ENCODE measurements at places on chromosomes 2 and 18.

DNA sequence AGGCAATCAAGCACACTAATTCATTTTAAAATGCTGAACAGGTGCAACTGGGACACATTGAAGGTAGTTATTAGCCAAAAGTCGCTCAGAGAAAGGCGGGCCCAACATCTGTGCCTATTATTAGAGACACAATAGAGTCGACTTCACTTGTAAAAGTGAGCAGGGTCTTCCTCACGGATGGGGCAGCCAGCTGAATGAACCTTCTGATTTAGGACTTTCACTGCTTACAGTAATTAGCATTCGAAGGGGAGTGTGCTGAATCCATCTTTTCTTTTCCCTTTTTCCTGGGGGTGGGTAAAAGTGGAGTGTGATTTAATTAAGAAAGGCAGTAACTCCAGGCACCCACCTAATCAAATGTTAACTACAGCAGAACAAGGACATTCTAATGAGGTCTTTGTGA is 677.7 kb downstream of the DCDC2C start:
- DNase-seq: no peak

GRCh38 chr2:151106805-151107506 is 154.7 kb downstream of the RBM43 start:
- DNase-seq: no peak

DNA sequence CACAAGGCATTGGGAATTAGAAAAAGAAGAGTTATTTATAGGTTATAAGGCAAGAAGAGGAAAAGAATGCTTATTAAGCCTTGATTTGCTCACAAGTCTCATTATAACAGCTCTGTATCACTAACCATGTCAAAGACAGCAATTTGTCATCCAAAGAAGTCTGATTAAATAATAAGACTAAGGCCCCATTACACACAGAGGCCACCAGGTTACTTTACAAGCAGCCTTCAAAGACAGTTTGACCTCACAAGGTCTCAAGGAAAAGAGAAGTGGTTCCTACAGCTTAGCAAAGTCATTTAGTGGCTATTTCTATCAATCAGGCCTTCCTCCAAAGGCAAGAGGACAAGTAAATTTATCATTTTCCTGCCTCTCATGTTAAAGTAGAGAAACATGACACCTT is 188.5 kb downstream of the MBD2 start:
- no peak for DNase-seq

- no peak for DNase-seq
Measured at GRCh38 chr2:206230060-206230762, 44.3 kb upstream of the ZDBF2 start.

DNA sequence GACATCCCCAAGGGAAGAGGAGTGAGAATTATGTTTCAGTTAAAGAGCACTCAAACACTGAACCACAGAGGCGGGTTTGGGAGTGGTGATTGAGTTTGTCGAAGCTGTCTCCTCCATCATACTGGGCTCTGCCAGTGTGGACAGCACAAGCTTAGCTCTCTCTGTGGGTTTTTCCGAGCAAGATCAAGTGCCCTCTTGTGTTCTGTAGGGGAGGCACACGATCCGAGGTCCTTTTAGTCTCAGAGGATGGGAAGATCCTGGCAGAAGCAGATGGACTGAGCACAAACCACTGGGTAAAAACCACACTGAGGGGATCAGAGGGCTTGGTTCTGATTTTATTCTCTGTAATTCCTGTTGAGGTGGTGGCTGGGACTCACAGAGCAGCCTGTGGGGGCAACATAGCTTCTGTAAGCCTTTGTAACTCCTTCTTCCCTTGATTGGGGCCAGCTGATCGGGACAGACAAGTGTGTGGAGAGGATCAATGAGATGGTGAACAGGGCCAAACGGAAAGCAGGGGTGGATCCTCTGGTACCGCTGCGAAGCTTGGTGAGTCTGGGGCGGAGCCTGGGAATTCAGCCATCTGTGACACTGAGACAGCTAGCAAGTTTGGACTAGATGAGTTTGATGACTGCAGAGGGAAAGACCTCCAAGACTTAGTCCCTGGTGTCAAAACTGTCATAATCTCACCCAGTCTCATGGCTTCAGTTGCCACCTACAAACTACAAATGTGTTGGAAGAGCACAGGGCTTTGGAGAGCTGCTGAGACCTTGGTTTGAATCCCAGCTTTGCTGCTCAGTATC is 2.0 kb downstream of the NAGK start:
- no peak for DNase-seq
